ENCODE measurements at places on chromosomes 12 and 14. TPM values are rescaled to one million over a fixed set of nuclear protein-coding genes. Genes with fewer than 3 reads are reported as not detected.

GRCh38 chr14:65150898-65151608 lies 48.7 kb upstream of the MAX start:
- DNase-seq = no peak

- DNase-seq = no peak
Measured at GRCh38 chr12:3885277-3886094, 12.3 kb upstream of the PARP11 start.

The PA2G4 gene
- 83.9 TPM for total RNA-seq

- no peak for DNase-seq
Measured at GRCh38 chr14:99346470-99347080, 74.6 kb upstream of the BCL11B start.

The DACT1 gene
- total RNA-seq = 10.3 TPM

- no peak for DNase-seq
Measured at GRCh38 chr14:90853116-90853515, 36.9 kb upstream of the TTC7B start.

DNA sequence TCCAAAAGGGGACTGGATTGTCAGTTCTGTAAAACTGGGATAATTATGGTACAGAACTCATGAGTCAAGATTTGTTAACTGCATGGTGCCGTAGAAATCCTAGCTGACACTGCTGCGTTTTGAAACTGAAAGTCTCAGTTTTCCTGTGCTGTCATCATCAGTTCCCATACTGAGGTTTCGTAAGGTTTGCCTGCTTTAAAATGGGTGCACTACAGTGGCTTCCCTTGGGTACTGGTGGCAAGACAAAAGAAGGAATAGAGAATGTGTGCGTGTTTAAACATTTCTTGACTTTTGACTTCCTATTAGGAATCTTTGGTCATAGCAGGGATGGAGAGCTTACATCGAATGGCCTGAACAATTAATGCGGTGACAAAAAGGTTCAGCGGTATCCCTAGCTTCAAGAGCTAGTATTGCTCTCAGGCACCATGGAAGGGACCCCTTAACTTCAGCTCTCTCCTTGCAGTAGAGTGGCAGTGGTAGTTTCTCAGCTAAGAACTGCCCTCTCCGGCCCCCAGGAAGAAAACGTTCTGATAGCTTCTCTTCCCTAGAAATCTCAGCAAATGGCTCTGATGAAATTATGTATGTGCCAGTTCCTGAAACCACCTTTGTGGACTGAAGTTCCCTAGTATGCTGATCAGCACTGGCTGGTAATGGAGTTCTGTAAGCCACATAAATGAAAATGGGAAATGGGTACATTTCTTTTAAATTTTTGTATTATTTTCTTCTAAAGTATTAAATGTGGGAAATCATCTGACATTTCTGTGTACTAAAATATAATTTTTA lies 28.9 kb downstream of the ANO6 start:
- DNase-seq = no peak

The TMEM121 gene
- total RNA-seq = 2.2 TPM
